ENCODE measurements at places on chromosomes 6 and 20.

GRCh38 chr20:63433351-63433750 lies 39.1 kb downstream of the KCNQ2 start:
- DNase-seq: no peak

DNA sequence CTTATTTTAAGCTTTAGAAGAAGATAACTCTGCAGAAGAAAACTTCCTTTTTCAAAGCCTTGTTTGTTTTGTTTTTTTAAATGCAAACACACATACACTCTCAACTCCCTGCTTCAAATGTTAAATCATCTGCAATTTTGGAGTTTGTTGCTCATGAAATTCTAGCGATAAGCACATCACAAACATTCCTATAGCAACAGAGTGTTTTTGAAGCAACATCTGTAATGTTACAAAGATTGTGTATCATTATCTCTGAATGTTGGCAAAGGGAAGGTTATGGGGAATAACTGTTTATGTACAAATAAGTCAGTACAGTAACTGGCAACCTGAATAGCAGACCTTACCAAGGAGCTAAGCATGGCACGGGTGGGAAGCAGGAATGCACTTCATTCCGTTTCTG lies 84.8 kb upstream of the MRPS10 start:
- DNase-seq: no peak

DNA sequence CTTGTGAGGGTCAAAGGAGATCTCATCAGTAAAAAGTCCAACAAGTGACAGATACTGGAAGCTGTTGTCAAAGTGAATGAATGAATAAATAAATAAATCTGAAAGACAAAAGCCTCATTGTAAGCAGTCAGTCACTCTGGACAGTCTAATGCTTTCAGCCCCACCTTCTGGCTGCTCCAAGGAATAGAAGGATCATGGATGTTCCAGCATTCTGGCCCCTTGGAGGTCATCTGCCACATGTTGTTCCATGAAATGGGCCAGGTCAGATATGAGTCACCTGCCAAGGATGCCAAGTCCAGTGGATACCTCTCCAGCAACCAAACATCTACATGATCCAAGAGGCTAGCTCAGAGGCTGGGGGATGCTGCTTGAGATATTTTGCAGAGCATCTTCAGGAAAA lies 185.6 kb downstream of the BMP7 start:
- DNase-seq: no peak

- DNase-seq: no peak
Observed at GRCh38 chr20:7908905-7909304, 31.4 kb downstream of the HAO1 start.

DNA sequence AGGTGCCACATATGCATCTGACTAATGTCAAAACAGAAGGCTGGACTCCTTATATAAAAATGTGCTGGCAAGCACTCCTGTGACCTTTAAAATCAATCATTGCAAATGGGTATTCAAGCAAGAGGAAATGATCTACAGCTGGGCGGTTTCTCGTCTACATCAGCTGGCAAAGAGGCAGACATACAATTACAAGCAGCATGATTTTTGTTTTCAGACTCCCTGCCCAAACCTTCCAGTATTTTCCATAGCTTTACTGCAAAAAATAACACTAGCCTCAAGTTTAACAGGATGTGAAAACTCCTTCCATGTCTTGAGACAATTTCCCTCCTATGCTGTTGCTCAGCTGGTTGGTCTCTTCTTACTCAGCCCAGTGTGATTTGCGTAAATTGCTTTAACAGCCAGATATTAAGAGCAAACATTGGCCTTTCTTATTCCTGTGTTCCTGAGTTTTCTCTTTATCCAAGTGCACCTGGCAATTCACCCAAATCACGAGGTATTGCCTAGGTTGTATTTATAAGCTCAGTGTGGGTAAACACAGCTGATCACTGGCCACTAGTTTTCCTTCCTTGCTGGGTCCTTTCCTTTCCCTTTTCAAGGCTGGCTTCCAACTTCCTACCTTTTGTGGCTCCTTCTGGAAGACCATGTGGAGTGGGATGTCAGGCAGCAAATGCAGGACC lies 130.4 kb downstream of the MOXD1 start:
- no peak for DNase-seq

DNA sequence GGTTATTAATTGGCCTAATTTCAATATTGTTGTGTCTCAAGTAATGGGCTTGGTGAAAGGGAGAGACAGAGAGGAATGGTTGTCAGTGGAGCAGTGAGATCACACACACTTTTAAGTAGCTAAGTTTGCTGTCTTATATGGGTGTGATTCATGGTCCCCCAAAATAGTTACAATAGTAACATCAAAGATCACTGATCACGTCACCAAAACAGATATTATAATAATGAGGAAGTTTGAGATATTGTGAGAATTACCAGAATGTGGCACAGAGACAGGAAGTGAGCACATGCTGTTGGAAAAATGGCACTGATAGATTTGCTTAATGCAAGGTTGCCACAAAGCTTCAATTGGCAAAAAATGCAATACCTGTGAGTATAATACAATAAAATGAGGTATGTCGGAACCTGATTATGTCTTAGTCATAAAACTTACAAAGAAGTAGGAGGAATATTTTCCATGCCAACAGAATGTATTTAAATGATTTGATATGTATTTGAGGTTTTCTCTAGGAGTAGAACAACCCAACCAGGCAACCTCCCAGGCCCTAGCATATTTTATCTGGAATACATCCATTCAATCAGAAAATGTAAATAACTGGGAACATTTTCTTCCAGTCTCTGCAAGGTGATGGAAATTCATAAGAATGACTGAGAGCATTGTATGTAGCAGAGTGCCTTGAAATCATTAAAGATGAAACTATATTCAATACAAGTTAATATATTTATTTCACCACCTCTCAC lies 167.8 kb downstream of the CARMIL1 start:
- no peak for DNase-seq

- DNase-seq: no peak
Observed at GRCh38 chr6:145147981-145148749, 587.2 kb downstream of the EPM2A start.

DNA sequence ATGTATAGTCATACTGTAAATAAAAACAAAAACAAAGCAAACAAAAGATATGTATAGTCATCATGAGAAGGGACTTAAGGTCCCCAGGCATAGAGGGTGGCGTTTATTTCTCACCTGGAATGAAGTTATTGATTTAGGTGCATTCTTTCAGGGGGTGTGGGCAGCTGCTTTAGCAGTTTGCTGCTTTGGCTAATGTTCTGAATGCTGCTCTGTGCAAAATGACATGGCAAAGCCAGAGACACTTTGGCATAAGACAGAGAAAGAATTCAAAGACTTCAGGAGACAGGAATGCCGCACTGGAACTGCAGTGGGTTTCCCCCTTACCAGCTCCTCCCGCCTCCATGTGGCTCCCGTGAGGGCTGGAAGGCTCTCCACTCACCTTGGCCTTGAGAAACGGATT lies 36.4 kb upstream of the NELFCD start:
- no peak for DNase-seq

DNA sequence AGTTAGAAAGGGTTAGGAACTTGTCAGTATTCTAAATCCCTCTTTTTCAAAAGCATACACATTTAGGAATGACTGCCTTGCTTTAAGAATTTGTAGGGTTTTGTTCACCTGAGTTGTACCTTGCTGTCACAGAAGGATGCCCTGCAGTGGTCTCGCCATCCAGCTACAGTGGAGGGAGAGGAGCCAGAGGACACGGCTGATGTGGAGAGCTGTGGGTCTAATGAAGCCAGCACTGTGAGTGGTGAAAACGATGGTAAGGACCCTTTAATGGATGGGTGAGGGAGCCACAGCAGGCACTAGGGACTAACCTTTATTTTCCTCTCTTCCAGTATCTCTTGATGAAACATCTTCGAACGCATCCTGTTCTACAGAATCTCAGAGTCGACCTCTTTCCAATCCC lies 69.9 kb downstream of the ASXL1 start:
- DNase-seq: no peak

DNA sequence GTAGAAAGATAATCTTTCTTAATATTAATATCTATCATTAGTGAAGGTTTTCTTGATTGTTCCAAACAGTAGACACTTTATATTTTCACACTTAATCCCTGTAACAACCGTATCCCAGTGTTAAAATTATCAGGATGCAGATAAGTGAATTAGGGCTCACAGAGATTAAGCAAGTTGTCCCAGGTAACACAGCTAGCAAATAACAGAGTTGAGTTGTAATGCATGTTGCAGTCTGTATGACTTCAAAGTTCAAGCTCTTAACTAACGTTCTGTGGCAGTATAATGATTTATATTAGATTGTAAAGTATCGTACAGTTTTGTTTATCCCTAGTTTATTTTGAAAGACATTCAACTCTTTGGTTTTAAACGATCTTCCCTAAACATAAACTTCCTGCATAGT lies 517.5 kb downstream of the TFAP2B start:
- DNase-seq: no peak

DNA sequence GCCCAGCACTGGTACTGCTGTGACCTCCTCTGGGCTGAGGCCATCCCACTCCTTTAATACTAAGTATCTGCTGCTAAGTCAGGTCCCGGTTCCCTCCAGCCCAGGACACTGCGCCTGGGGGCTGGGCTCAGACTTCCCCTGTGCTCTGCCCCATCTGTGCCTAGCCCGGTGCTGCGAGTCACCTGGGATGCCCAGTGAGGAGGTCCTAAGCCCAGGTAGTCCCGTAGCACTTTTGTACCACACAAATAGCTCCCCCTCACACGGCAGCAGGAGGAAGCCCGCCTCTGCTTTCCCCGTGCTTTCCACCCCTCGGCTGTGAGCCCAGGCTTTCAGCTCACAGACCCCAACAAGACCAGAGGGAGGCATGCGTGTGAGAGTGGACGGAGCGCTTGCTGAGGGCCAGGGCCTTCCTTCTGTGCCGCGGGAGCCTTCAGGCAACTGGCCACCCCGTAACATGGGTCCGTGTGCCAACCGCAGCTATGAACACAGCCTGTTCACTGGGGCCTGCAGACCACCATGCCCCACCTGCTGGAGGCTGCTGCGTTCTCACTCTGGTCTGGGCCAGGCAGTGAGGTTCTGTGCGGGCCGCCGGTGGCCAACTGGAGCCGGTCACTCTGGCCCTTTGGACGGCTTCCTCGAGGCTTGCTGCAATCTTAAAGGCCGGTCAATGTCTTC lies 79.9 kb upstream of the MPC1 start:
- DNase-seq: no peak

GRCh38 chr20:32804022-32804715 lies 15.6 kb upstream of the MAPRE1 start:
- DNase-seq: no peak

- DNase-seq: peak; percentile 77
Observed at GRCh38 chr20:17967521-17968365, 851 bp downstream of the SNX5 start.

DNA sequence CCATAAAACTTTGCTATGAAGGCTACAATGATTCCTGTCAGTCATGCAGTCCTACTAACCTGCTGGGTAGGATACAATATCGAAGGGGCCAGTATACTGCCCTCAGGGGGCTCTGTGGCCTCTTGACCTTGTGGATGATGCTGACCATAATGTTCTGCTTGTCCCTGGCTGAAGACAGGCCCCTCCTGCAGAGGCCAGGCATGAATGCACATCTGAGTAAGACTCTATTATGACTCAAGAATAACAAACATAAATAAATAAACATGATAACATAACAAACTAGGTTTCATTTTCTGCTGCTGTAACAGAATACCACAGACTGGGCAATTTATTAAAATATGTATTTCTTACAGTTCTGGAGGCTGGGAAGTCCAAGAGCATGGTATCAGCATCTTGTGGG lies 44.0 kb upstream of the POU5F1 start:
- DNase-seq: no peak

All from suprapubic skin (tissue), 4 donors.